ENCODE measurements at places on chromosomes 12 and 14.

- peak; percentile 50 for DNase-seq
These were observed 47.0 kb upstream of the PLBD1 start for GRCh38 chr12:14614704-14615121.

DNA sequence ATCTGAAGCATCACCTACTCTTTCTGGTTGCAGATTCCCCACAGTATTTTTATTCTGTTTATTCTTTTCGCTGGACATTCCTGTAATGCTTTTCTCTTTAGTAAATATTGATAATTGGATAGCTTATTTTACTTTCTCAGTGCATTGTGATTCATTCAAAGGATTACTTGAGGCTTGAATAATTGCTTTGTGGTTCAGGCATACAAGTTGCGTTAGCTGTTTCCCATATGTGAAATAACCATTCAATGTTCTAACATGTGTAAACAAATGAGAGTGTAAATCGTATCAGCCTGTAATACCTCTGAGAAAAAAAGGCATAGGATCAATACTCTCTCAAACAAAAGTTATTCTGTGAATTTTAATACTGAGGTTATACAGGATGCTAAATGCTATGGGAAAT lies 1004.2 kb upstream of the SEL1L start:
- DNase-seq: no peak

- DNase-seq: no peak
These were observed 25.9 kb upstream of the LTA4H start for GRCh38 chr12:96061323-96061722.

DNA sequence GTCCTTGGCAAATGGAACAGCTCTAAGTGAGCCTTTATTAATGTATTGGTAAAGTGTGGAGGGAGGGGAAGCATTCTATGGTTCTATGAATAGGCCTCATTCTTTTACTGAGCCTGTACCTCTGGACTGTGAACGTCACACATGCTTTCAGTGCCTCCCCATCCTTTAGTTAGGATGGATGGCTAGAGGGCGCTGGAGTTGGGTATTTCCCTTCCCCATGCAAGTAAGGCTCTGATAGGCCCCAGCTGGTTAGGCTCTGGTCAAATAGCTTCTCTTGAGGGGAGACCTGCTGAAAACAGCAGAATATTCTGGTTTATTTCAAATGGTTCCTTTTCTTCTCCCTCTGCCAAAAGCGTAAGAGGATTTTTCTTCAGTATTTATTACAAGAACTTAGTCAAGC lies 860.9 kb upstream of the MDGA2 start:
- DNase-seq: no peak

- DNase-seq: no peak
These were observed 92.9 kb downstream of the KSR2 start for GRCh38 chr12:117875744-117876435.

DNA sequence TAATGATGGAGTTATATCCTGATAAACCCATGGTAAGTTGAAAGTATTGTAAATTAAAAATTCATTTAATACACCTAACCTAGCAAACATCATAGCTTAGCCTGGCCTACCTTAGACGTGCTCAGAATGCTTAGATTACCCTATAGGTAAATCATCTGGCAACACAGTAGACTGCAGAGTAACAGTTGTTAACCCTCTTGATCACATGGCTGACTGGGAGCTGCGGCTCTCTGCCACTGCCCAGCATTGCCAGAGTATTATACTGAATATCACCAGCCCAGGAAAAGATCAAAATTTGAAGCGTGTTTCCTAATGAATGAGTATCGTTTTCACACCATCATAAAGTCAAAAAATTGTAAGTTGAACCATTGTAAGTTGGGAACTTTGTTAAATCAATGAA lies 17.8 kb upstream of the TMPRSS12 start:
- DNase-seq: no peak

GRCh38 chr12:58977476-58977875 lies 57.2 kb upstream of the LRIG3 start:
- DNase-seq: no peak

DNA sequence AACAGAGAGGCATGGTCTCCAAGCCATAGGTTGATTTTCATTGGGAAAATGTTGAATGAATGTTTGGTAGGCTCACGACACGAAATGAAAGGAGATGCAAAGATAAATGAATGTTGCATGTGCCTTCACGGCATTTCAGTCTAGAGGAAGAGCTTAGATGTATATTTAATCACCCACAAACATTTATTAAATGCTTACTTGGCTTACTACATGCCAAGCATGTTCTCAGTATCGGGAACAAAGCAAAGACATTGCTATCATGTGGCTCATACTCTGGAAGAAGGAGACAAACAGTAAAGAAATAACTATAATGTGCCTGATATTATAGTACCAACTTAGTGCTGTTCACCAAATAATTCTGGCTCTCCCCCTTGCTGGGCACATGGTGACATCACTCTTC lies 133.5 kb downstream of the LLPH start:
- no peak for DNase-seq

- no peak for DNase-seq
These were observed 5.5 kb upstream of the OAS1 start for GRCh38 chr12:112901271-112901670.

DNA sequence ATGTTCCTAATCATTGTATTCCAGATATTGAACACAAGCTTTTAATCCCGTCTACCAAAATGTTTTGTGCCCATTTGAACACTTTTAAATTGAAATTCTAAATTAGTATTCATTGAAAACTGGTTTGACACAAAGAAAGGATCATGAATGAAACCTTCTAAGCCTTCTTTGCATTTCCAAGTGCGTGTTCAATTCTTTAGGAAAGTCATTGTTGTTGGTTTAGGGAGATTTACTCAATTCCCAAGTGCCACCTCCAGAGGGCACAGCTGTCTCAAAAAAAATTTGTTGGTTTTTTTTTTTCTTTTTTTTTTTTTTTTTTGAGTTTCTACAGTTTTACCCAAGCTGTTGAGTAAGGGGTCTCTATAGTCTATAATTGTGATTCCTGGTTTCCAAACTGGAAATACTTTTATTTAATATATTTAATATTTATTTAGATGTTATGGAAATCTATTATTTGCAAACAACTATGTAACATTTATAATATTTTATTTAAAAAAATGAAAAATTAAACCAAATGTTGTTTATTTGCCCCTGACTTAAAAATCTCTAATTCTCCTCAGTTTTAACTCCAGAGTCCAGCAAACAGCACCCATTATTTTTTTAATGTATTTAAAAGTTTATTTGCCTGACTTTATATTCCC lies 79.9 kb downstream of the NEDD1 start:
- DNase-seq: peak; percentile 39

DNA sequence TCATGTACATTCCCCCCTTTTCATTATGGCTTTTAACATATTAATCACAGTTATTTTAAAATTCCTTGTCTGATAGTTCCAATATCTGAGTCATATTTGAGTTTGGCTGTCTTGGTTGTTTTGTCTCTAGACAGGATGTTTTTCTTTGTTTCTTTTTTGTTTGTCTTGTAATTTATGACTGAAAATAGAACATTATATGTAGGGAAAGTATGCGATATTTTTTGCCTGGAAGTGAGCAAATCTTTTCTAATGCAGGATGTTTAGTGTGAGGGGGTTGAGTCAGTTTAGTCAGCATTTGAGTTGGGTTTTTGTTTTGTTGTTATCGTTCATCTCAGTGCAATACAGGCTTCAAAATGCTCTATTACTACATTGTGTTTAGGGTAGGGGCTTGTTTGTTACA lies 239.7 kb downstream of the SNAPC1 start:
- DNase-seq: no peak

GRCh38 chr14:64400829-64401459 lies 12.8 kb downstream of the MTHFD1 start:
- no peak for DNase-seq

- DNase-seq: no peak
These were observed 8.4 kb upstream of the SALL2 start for GRCh38 chr14:21534576-21534975.

DNA sequence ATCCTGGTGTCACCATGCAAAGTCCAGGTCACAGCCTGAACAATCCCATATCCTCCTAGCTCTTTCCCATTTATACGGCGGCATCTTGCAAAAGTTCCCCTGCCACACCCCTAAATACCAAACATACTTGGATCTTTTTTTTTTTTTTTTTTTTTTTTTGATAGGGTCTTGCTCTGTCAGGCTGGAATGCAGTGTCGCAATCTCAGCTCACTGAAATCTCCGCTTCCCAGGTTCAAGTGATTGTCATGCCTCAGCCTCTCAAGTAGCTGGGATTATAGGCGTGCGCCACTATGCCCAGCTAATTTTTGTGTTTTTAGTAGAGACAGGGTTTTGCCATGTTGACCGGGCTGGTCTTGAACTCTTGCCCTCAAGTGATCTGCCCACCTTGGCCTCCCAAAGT lies 451.3 kb downstream of the GLT1D1 start:
- no peak for DNase-seq

DNA sequence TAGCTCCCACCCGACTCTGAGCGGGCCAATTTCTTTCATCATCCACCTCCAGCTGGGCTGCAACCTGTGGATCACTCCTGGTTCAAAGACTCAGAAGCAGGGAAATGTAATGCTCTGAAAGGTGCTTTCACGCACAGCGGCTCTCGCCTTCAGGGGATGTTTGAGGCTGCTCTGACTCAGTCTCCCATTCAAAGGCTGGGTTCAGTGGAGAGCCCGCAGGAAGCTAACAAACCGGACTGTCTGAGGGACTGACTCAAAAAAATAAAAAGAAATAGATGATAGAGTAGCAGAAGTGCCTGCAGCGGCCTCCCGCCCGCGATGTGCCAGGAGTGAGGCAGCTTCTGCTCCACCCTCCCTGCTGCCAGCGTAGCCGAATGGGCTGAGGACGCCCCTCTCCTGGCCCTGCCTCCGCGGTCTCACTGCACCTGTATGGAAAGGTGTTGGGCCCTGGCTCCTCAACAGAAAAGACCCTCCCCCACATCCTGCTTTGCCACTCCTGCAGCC lies 98.0 kb downstream of the GCH1 start:
- DNase-seq: no peak

DNA sequence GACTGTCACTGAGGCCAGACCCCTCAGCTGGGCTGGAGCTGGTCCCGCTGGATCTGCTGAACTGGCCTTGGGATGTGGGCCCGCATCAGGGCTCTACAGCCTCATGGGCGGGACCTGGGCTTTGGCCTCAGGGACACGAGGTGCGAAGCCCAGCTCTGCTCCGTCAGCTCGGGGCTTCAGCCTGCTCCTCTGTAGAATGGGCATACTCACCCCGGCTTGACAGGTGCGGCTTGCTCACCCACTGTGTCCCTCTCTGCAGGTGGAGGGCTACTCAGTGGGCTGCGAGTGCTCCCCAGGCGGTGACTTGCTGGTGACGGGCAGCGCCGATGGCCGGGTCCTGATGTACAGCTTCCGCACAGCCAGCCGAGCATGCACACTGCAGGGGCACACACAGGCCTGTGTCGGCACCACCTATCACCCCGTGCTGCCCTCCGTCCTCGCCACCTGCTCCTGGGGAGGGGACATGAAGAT lies 57.6 kb downstream of the BEGAIN start:
- no peak for DNase-seq

DNA sequence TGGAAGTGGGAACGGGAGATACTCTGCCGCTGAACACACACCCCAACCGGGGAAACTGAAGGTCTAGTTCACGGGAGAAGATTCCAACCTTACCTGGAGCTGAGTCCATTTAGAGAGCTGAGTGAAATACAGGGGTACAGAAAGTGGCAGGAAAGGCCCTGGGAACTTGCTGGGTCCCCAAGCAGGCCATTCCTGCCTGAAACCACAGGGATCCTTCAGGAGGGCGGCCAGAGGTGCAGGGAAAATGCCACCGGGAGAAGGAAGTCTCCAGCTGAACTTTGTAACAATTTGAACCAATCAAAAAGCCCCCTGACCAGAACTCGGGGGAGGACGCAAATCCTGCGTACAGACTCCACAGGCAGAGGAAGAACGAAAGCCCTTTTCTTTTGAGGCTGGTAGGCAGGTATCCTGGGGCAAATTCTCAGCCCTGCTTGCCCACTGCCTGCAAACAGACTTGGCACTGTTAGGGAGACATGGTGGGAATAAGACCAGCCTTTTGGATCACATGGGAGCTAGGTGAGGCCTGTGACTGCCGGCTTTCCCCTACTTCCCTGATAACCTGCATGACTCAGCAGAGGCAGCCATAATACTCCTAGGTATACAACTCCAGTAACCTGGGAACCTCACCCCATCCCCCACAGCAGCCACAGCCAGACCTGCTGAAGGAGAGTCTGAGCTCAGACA lies 170.9 kb downstream of the SEC23A start:
- no peak for DNase-seq

GRCh38 chr12:2639020-2639298 lies 155.8 kb upstream of the FKBP4 start:
- DNase-seq: no peak

DNA sequence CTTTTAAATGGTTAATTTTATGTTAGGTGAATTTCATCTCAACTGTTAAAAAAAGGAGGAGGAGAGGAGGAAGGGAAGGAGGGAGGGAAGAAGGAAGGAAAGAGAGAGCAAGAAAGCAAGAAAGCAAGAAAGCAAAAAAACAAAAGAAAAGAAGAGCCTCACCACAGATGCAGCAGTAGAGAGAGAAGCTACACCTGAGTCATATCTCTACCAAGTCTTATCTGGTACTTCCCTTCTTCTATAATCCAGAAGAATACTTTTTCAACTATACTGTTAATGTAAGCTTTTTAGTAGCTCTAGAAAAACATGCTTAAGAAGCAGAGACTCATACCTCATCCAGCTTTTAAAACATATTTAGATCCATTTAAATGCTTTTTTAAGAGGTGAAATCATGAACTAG lies 5.6 kb upstream of the IL26 start:
- no peak for DNase-seq

DNA sequence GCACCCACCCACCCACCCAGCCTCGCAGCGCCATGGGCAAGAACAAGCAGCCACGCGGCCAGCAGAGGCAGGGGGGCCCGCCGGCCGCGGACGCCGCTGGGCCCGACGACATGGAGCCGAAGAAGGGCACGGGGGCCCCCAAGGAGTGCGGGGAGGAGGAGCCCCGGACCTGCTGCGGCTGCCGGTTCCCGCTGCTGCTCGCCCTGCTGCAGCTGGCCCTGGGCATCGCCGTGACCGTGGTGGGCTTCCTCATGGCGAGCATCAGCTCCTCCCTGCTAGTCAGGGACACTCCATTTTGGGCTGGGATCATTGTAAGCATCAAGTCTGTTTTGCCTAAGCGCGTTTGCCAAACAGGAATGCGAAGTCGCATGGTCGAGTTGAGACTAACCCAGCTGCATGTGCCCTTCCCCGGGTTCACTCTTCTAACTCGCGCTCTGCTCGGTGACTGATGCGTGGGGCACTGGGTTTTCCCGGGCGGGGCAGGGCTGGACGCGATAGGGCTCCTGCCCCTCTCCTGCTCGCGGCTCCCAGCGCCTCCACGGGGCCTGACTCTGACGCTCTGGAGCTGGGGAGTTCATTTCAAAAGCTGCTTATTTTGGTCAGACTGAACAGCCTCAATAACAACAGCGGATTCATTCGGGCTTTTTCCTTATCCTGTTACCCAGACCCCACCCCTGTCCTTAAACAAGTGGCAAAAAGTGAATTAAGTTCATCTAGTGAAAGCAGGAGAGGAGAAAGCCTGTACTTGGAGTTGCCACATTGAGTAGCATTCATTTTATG lies 458 bp downstream of the SSPN start:
- DNase-seq: peak; percentile 92

GRCh38 chr14:102891556-102891955 lies 30.9 kb upstream of the AMN start:
- DNase-seq: no peak

- DNase-seq: no peak
These were observed 19.0 kb downstream of the EIF4B start for GRCh38 chr12:53025250-53025649.

- no peak for DNase-seq
These were observed 728.8 kb downstream of the RPS29 start for GRCh38 chr14:48857366-48857765.

All from inflammatory macrophage treated with lipopolysaccharide for 1 hour (primary cell).